ENCODE measurements at places on chromosomes 12 and 14. TPM values are rescaled to one million over a fixed set of nuclear protein-coding genes. Genes with fewer than 3 reads are reported as not detected.

DNA sequence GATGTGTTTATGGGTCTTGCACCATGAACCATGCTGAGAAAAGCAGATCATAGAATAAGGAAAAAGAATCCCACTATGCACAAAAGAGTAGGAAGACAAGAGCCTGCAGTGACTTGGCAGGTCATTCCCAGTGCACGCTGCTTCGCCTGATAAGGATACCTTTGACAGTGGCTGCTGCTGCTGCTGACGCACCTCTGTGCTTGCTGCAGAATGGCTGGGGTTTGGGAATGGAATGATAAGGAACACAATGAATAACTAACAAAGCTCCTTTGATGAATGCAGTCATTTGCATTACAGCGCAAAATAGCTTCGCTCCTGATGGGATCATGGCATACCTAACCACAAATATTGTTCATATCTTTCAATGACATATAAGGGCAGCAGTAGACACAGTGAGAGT is 278.7 kb downstream of the PDZRN4 start:
- H3K36me3 ChIP-seq, result no peaks in the 10 kb centered on the region

DNA sequence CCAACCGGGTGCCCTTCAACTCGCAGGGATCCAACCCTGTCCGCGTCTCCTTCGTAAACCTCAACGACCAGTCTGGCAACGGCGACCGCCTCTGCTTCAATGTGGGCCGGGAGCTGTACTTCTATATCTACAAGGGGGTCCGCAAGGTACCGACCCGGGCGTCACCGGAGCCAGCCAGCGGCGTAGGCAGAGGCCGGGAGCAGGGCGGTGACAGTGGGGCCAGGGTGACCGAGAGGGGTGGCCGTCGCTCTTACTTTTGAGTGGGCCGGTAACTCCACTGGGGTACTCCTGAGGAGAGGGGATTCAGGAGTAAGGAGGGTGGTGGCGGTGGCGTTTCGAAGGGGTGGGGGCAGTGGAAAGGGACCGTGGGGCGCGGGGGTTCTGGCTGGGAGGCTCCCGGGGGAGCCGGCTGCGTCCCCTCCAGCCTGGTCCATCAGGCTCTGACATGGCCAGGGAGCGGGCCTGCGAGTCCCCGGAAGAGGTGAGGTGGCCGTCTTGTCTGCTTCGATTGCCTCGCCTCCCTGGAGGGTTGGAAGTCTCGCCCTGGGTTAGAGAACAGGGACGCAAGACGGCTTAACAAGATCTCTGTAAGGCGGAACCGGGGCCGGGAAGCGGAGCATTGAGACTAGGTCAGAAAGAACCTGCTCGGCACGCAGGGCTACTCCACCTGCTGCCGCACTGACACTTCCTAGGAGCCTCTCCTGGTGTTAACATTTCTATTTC is 491 bp downstream of the WDR20 start:
- DNase-seq, result peak; percentile 17
- peaks cover 18% of the 10 kb centered on the region for H3K4me1 ChIP-seq
- no peaks in the 10 kb centered on the region for H3K36me3 ChIP-seq

- no peak for DNase-seq
- no peak overlapping the region for H3K4me3 ChIP-seq
- no peak overlapping the region for H3K27ac ChIP-seq
- H3K27me3 ChIP-seq, result no peaks in the 10 kb centered on the region
- no peaks in the 10 kb centered on the region for H3K36me3 ChIP-seq
- peaks cover 2% of the 10 kb centered on the region for H3K4me1 ChIP-seq
Measured at GRCh38 chr14:68458840-68459469, 333.9 kb downstream of the ZFP36L1 start.

DNA sequence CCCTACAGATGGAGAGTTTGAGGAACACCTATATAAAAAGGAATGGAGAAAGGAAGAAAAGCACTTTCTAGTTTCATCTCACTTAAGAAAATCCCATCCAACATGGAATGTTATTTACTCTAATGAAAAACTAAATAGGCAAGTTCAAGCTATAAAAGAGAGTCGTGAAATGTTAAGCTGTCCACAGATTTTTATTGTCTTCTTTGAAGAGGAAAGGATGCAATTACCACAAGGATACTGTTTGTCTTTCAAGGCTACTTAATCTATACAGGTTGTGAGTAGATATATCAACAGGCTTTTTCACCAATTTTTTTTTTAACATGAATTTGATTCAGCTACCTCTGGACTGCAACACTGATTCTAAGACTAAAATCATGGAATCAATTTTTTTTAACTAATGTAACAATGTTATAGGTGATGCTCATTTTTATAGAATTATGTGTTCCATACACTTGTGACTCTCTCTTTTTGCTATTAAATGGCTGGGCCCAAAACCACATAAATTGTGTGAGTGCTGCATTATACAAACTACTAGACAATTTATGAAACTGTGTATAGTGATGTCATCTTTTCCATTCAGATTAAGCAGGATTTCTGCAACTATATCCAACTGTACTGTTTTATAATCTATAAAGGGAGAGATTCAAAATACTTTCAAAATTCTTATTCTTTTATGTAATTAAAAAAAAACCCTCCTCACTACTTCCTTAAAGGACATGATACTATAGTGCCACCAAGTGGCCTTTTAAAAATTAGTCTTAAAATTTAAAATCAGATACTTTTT is 26.8 kb upstream of the BMAL2 start:
- H3K4me1 ChIP-seq, result peaks cover 2% of the 10 kb centered on the region
- H3K36me3 ChIP-seq, result peaks cover 7% of the 10 kb centered on the region
- no peak for DNase-seq
- H3K27me3 ChIP-seq, result no peaks in the 10 kb centered on the region

DNA sequence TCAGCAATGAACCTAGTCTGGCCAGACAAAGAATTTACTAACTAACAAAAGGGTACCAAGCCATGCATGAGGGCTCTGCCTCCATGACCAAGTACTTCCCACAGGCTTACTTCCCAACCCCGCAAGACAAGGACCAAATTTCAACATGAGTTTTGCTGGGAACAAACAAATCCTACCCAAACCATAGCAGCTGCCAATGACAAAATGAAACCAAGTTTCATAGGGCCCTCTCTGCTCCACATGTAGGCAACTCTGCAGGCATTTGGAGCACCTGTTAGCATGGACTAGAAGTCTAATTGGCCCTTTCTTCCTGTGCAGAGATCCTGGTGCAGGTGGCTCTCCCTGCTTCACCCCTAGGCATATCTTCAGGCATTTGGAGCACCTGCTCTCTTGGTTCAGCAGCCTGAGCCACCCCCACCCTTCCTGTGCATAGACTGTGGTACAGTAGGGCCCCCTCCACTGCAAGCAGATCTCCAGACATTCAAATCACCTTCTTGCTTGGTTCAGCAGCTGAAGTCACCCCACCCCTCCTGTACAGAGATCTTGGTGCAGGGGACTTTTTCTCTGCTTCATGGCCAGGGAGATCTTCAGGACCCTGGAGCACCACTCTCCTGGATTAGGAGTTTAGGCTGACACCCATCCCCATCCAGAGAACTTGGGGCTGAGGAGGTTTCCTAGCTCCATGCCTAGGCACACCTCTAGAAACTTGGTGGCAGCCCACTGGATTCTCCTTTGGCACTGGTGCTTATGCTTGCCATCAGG is 308.7 kb downstream of the RPAP3 start:
- H3K27me3 ChIP-seq, result no peaks in the 10 kb centered on the region
- DNase-seq, result no peak

DNA sequence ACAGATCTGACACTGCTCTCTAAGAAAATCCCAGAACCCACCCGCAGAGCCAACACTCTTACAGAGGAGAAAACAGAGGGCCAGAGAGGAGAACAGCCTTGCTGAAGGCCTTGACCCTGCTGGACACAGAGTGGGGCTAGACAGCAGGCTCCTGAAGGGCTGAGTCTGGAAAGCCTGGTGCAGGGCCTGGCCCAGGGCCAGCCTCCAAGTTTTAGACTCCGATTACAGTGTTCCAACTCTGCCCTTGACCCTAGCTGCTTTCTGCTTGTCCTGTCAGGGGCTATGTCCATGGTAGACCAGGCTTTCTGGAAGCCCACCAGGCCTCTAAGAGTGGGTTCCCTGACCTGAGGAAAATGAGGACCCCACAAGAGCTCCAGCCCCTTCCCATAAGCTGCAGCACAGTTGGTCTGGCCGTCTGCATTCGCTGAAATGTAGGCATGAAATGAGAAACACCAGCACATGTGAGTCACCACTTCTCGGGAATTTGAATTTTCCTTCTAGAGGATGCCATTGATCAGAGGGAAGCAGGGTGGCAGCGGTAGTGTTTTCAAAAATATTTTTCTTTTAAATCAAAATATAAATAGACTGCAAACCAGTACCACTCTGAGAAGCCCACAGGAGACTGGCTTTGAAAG is 154.4 kb downstream of the CALM1 start:
- DNase-seq, result no peak
- no peaks in the 10 kb centered on the region for H3K4me1 ChIP-seq
- no peak overlapping the region for H3K4me3 ChIP-seq
- no peak overlapping the region for H3K27ac ChIP-seq
- peaks cover 8% of the 10 kb centered on the region for H3K27me3 ChIP-seq
- no peaks in the 10 kb centered on the region for H3K36me3 ChIP-seq

GRCh38 chr12:49868952-49869815 is 26.3 kb upstream of the BCDIN3D start:
- H3K27me3 ChIP-seq, result peaks cover 12% of the 10 kb centered on the region
- no peaks in the 10 kb centered on the region for H3K36me3 ChIP-seq
- no peak overlapping the region for H3K4me3 ChIP-seq

DNA sequence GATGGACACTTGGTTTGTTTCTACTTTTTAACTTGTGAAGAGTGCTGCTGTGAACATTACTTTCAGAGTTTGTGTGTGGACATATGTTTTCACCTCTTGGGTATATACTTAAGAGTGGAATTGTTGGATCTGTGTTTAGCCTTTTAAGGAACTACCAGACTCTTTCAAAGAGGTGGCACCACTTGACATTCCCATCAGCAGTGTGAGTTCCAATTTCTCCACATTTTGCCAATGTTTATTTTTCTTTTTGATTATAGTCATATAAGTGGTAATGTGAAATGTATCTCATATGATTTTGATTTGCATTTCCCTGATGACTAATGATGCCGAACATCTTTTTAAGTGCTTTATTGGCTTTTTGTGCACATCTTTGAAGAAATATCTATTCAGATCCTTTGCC is 44.8 kb downstream of the ARHGAP5 start:
- peaks cover 33% of the 10 kb centered on the region for H3K4me1 ChIP-seq
- no peak for DNase-seq
- peaks cover 13% of the 10 kb centered on the region for H3K36me3 ChIP-seq

DNA sequence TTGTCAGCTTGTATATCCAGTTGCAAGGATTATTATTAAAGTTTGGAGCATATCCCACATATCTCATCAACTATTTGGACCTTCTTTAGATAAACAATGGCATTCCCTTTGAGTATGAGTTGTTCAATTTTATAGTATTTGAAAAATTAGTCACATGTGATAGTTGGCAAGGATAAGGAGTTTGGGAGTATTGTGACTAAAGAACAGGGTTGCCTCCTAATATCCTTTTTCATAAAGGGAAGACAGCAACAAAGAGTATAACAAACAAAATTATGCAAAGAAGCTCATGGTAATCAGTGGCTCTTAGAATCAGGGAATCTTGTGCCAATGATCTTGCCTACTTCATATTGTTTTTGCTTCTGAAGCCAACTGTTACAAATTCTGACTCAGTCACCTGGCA is 31.2 kb upstream of the KCNH5 start:
- H3K4me1 ChIP-seq, result no peaks in the 10 kb centered on the region
- no peak overlapping the region for H3K4me3 ChIP-seq

GRCh38 chr12:25264862-25265261 is 14.1 kb upstream of the KRAS start:
- no peak overlapping the region for H3K4me3 ChIP-seq
- DNase-seq, result no peak
- peaks cover 3% of the 10 kb centered on the region for H3K4me1 ChIP-seq
- H3K36me3 ChIP-seq, result peaks cover 10% of the 10 kb centered on the region
- H3K27me3 ChIP-seq, result peaks cover 24% of the 10 kb centered on the region

GRCh38 chr12:54459355-54459754 is 14.0 kb downstream of the GTSF1 start:
- H3K4me3 ChIP-seq, result no peak overlapping the region
- peaks cover 12% of the 10 kb centered on the region for H3K27me3 ChIP-seq
- no peaks in the 10 kb centered on the region for H3K36me3 ChIP-seq
- no peak for DNase-seq
- H3K27ac ChIP-seq, result no peak overlapping the region

- peak overlapping the region; percentile 37 for H3K27ac ChIP-seq
- DNase-seq, result no peak
- peaks cover 3% of the 10 kb centered on the region for H3K36me3 ChIP-seq
- peaks cover 6% of the 10 kb centered on the region for H3K4me1 ChIP-seq
- H3K27me3 ChIP-seq, result peaks cover 13% of the 10 kb centered on the region
Measured at GRCh38 chr12:90028635-90029051, 320.0 kb upstream of the ATP2B1 start.

- no peaks in the 10 kb centered on the region for H3K27me3 ChIP-seq
- no peak overlapping the region for H3K4me3 ChIP-seq
- no peaks in the 10 kb centered on the region for H3K4me1 ChIP-seq
- no peak overlapping the region for H3K27ac ChIP-seq
- DNase-seq, result no peak
Measured at GRCh38 chr12:109523504-109523903, 46.1 kb downstream of the UBE3B start.

DNA sequence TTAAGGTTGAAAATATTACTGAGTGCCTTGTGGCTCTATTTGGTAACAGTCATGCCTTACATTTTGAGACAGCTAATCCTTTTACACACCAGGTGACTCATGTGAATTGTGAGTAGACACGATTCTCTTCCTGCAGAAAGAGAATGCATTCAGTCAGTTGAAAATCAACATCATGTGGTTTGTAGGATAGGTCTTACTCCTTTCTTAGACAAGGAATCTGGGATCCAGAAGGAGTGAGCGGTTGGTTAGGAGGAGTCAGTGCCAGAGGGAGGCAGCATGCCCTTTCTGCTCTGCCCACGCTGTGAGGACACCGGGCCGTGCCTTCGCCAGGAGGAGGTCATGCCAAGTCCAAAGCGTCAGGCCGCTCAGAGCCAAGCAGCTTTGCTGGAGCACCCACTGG is 47.6 kb downstream of the TRAF3 start:
- no peaks in the 10 kb centered on the region for H3K36me3 ChIP-seq
- no peak overlapping the region for H3K4me3 ChIP-seq
- no peaks in the 10 kb centered on the region for H3K27me3 ChIP-seq
- H3K27ac ChIP-seq, result peak overlapping the region; percentile 69
- DNase-seq, result no peak
- peaks cover 46% of the 10 kb centered on the region for H3K4me1 ChIP-seq

GRCh38 chr12:124520265-124520701 is 47.1 kb downstream of the NCOR2 start:
- peaks cover 14% of the 10 kb centered on the region for H3K4me1 ChIP-seq
- H3K27ac ChIP-seq, result peak overlapping the region; percentile 43
- no peaks in the 10 kb centered on the region for H3K27me3 ChIP-seq
- no peak overlapping the region for H3K4me3 ChIP-seq
- no peaks in the 10 kb centered on the region for H3K36me3 ChIP-seq
- DNase-seq, result no peak

The AMN gene
- 0.65 TPM for total RNA-seq

The PUS1 gene
- 23.6 TPM for total RNA-seq

The KRT72 gene
- total RNA-seq, result 0.60 TPM

The PPP4R4 gene
- total RNA-seq, result 2.6 TPM

The KRT73 gene
- 1.1 TPM for total RNA-seq

The BDKRB1 gene
- not detected for total RNA-seq

The ZNF384 gene
- 62.9 TPM for total RNA-seq

The NPFF gene
- not detected for total RNA-seq

The KRT77 gene
- not detected for total RNA-seq
